ENCODE measurements at places on chromosomes 11 and 22. TPM values are rescaled to one million over a fixed set of nuclear protein-coding genes. Genes with fewer than 3 reads are reported as not detected.

MSANTD2 gene
- 29.1 TPM for total RNA-seq

DNA sequence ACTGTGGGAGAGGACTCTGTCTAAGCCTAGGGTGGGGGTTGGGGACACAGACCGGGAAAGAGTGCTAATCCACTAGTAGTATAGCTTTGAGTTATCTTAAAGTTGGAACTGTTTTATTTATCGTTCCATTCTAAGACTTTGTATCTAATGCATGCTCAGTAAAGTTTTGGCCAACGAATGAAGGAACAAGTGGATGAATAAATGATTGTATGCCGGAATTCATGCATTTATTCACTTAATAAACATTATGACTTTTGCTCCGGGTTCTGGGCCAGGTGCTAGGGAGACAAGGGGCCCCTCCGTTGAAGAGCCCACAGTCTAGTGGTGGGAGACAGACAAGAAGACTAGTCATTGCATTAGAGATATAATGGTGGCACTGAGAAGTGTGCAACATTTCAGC lies 645 bp downstream of the RNF121 start:
- H3K4me3 ChIP-seq: peak overlapping the region; percentile 65
- no peaks in the 10 kb centered on the region for H3K36me3 ChIP-seq
- H3K27ac ChIP-seq: no peak overlapping the region
- H3K27me3 ChIP-seq: no peaks in the 10 kb centered on the region

DNA sequence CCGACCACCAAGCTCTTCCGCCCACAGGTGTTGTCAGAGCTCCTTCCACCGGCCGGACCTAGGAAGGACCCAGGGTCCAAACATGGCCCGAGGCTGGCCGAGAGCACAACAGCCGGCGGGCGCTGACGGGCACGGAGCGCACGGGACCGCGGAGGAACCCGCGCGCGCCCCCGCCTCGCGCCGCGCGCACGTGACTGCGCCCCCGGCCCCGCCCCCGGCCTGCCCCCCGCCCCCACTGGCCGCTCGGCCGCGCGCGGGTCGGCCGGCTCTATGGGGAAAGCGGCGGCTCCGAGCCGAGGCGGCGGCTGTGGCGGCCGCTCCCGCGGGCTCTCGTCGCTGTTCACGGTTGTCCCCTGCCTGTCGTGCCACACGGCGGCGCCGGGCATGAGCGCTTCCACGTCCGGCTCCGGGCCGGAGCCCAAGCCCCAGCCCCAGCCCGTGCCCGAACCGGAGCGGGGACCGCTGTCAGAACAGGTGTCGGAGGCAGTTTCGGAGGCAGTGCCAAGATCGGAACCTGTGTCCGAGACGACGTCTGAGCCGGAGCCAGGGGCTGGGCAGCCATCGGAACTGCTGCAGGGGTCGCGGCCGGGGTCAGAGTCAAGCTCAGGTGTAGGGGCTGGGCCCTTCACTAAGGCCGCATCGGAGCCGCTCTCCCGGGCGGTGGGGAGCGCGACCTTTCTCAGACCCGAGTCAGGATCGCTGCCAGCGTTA lies at the start of gene OSBP2:
Gene OSBP2 (plus strand): TSS at position 235 of the 711 bp plus-strand sequence. CDS start 36 bp downstream, at position 271.
- H3K4me3 ChIP-seq: peak within 1 kb of the TSS; percentile 55
- no peaks in the 10 kb centered on the region for H3K36me3 ChIP-seq
- H3K4me1 ChIP-seq: peaks cover 11% of the 10 kb centered on the region

- peaks cover 23% of the 10 kb centered on the region for H3K4me1 ChIP-seq
- DNase-seq: peak; percentile 71
- H3K4me3 ChIP-seq: no peak overlapping the region
- H3K27me3 ChIP-seq: no peaks in the 10 kb centered on the region
Observed at GRCh38 chr11:61194169-61194671, 9.1 kb upstream of the PGA3 start.

GRCh38 chr11:33443684-33444083 lies 186.5 kb downstream of the HIPK3 start:
- no peaks in the 10 kb centered on the region for H3K27me3 ChIP-seq
- H3K4me1 ChIP-seq: no peaks in the 10 kb centered on the region
- no peak overlapping the region for H3K27ac ChIP-seq
- H3K4me3 ChIP-seq: no peak overlapping the region
- no peak for DNase-seq
